ENCODE measurements at places on chromosomes 16 and 17. TPM values are rescaled to one million over a fixed set of nuclear protein-coding genes. Genes with fewer than 3 reads are reported as not detected.
A peak's percentile ranks its signal among the peaks of the same experiment; 100 is the strongest.

The LRRC37A gene
- 3.3 TPM for total RNA-seq

The TP53TG3F gene
- total RNA-seq: not detected

The RHBDF1 gene
- total RNA-seq: 30.4 TPM

The CNTNAP4 gene
- total RNA-seq: 1.3 TPM

The TP53TG3C gene
- total RNA-seq: not detected

The KCNJ2 gene
- total RNA-seq: 2.9 TPM

The KIFC3 gene
- 87.9 TPM for total RNA-seq

The HEATR9 gene
- 0.29 TPM for total RNA-seq

The TSNAXIP1 gene
- total RNA-seq: 25.7 TPM

The LPO gene
- not detected for total RNA-seq

The CSH2 gene
- total RNA-seq: not detected

GRCh38 chr17:50501054-50501453 lies 7.2 kb upstream of the MYCBPAP start:
- peak; percentile 47 for DNase-seq

DNA sequence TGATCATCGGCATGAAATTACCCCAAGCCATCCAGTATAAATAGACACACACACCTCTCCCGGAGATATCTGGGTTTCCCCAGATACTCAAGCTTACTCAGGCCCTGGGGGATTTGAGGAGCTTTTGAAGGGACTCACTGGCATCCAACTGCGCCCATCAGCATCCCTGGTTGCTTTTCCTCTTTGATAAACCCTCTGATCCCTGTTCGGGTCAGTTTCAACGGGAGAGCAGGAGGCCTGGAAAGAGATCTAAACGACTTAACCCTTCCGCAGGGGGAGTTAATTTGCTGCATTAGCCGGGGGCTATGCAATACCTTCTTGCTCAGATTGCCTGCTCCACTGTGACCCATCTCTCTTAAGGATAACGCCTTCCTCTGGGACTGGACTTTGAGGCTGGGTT lies 76.6 kb downstream of the MAF start:
- no peak for DNase-seq

DNA sequence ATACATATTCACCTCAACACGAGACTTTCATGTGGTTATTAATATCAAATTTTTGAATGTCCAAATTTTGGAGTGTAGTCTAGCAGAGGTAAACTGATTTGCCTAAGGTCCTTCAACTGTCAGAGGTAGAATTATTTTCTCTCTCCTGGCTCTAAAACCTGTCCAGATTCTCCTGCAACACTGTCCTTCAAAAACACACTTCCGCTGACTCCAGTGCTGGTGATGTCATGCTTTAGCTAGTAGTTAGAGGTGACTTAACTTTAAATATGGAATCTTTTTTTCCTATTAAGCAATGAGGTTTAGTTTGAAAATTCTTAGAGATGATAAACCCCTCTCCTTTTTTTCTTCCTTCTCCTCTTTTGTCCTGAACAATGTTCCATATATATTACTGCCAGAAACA lies 10.8 kb upstream of the CBLN1 start:
- DNase-seq: no peak

GRCh38 chr16:81796583-81797346 lies 17.7 kb downstream of the PLCG2 start:
- DNase-seq: no peak

DNA sequence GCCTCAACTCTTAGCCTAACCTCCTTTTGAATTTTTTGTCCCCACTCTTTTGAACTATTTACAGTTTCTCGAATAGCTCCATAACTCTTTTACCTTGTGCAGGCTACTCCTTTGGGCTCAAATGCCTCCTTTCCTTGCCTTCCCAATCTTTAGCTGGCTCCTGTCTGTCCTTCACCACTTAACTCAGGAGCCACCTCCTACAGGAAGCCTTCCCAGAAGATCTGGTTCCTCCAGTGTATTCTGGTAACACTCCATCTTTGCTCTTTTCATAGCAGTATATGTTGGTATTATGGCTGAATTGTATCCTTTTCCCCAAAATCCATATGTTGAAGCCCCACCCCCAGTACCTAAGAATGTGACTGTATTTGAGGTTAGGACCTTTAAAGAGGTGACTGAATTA lies 9.0 kb upstream of the GRB2 start:
- no peak for DNase-seq

- no peak for DNase-seq
Measured at GRCh38 chr17:64384253-64385186, 6.1 kb downstream of the PECAM1 start.

GRCh38 chr16:51382211-51382610 lies 231.1 kb upstream of the SALL1 start:
- DNase-seq: no peak

- peak; percentile 27 for DNase-seq
Measured at GRCh38 chr17:43927060-43927864, 15.0 kb downstream of the PPY start.

DNA sequence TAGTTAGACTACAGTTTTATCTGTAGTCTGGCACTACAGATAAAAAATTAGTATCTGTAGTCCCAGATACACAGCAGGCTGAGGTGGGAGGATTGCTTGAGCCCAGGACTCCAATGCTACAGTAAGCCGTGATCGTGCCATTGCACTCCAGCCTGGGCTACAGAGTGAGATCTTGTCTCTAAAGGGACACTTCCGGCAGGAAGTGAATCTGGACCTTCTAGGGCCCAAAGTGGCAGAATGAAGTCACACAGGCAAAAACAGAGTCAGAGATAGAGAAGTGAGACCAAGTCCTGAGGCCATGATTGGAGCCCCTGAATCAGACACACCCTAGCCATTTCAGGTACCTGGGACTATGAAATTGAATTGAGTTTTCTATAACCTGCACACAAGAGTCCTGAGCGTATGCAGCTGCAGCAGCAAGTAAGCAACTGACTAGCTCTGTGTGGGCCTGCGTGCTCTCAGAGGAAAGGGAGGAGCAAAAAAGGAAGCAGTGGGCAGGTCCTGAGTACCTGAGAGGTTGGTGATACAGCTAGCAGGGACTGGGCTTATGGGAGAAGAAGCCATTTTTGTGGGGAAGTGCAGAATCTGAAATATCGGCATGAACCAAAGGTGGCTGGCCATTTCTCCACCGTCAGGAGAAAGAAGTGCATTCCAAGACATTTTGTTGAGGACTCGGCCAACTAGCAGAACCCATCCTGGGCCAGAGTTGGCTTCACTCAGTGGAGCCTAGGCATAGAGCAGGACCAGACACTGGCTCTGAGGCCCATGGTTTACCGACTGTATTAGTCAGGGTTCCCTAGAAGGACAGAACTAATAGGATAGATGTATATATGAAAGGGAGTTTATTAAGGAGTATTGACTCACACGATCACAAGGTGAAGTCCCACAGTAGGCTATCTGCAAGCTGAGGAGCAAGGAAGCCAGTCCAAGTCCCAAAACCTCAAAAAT lies 27.2 kb upstream of the BRD7 start:
- DNase-seq: no peak

DNA sequence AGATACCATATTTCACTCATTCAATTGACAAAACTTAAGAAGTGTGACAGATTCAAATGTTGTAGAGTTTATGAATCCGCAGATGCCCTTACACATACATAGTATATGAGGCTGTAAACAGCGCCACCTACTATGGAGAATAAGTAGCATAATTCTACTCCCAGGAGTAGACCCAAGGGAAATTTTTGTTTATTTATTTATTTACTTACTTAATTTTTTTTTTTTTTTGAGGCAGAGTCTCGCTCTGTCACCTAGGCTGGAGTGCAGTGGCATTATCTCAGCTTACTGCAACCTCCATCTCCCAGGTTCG lies 35.5 kb downstream of the GAN start:
- no peak for DNase-seq

- DNase-seq: no peak
Measured at GRCh38 chr16:66857437-66857836, 13.2 kb downstream of the CA7 start.

DNA sequence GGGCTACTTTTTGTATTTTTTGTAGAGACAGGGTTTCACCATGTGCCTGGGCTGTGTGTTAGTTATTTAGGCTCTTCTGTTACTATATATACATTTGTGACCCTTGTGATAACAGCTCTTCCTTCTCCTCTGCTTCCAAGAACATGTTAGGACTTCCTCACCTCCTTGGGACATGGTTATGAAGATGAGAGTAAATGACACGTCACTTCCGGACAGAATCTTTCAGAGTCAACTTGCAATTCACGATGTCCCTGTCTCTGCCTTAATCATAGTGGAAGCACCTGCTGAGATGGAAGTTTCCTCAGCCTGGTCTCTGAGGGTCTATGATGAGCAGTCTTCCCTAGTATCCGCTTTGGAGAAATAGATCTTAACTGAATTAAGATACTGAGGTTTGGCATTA lies 42.9 kb downstream of the CCDC42 start:
- no peak for DNase-seq

DNA sequence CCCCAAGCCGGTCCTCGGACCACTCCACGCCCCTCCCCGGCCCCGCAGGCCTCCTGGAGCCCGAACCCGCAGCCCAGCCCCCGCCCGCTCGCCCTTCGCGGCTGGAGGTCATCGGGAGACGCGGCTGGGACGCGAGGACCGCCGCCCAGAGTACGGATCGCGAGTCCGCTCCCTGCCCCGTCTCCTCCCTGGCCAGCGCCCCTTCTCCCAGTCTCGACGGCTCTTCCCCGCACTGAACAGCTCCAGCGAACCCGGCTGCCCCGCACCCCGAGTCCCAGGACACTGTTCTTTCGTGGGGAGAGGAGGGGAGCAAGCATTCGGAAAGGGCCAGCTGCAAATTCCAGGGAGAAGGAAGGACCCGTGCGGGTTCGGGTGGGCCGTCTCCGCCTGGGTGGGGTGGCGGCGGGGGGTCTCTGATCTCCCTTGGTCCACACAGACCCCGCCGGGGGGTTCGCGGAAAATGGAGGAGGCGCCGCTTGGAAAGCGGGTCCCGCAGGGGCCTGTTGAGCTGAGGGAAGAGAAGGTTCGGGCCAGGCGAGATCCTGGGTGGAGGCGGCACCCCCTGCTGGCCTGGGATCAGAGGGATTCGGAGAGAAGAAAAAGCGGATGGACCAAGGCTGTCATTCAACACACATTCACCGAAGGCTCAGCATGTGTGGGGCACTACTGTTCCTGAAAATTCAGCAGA lies 632 bp upstream of the RTN4RL1 start:
- peak; percentile 89 for DNase-seq

DNA sequence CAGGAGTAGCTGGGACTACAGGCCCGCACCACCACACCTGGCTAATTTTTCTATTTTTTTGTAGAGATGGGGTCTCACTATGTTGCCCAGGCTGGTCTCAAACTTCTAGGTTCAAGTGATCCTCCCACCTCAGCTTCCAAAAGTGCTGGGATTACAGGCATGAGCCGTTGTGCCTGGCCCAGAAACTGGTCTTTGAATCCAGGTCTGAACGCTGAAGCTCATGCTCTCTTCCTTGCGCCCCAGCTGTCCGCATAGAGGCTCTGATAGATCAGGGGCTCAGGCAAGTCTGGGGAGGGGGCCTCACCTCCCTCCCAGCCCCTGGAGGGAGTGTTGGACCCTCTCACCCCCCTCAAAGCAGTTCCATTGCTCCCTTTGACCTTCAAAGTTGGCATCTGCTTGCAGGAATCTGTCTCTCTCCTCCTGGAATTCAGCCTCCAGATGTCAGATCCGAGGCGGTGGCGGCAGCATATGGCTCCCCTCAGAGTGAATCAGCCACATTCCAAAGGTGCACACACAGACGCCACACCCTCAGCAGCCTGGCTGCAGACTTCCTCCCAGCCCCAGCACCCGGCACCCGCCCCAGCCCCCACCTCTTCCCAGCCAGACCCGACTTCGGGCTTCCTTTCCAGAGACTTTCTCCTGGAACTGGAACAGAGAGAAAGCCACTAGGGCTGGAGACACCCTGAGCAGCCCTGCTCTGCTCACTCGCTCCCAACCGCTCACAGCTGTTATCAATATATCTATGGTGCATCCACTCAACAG lies 16.9 kb upstream of the GLIS2 start:
- peak; percentile 83 for DNase-seq

DNA sequence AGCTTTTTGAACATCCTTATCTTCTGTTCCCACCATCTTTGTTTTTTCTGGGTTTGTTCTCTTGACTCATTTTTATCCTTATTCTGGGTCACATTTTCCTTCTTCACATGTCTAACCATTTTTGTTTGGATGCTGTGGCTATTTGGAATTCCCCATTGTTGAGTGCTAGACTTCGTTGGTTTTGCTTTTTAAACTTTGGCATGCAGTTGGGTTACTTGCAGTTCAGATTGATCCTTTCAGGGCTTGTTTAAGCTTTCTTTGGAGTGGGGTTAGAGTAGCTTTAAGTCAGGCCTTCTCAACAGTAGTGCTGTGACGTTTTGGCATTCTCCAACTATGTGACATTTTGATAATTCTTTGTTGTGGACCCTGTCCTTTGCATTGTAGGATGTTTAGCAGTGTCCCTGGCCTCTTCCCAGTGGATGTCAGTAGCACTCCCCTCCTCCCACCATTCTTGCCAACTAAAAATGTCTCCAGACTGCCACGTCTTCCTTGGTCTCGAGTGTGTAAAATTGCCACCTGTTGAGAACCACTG lies 21.1 kb downstream of the PRMT7 start:
- no peak for DNase-seq

GRCh38 chr17:6567528-6568183 lies 11.3 kb upstream of the PITPNM3 start:
- peak; percentile 50 for DNase-seq

DNA sequence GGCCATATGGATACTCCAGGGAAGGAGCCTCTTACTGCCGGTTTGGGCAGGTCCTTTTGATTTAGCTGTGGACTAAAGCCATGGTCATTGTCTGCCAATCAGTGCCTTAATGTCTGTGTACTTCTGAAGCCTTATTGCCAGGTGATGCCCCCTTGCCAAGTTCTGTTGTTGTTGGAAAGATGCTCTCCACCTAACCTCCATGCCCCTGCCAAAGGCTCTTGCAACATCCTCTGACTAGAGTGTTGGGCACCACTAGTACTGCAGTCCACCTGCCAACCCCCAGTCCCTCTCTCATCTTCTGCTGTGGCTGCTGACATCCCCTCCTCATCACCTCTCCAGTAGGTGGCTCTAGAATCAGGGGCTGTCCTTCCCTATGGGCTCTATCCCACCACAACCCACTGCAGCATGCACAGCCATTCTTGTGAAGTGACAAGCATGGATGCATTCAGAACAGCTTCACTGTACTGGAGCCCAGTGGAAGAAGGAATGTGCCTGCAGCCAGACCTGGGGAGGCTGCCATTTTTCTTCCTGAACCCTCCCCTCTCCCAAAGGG lies 375.3 kb upstream of the CDH5 start:
- no peak for DNase-seq

- peak; percentile 96 for DNase-seq
Measured at GRCh38 chr16:16021988-16022682, 72.7 kb downstream of the ABCC1 start.

- peak; percentile 41 for DNase-seq
Measured at GRCh38 chr17:57948555-57949420, 6.4 kb downstream of the CUEDC1 start.

GRCh38 chr16:75043175-75043895 lies 44.5 kb downstream of the ZNRF1 start:
- DNase-seq: no peak

GRCh38 chr17:62713086-62713881 lies 85.8 kb downstream of the MRC2 start:
- no peak for DNase-seq

GRCh38 chr16:87924811-87925670 lies 11.3 kb downstream of the CA5A start:
- peak; percentile 82 for DNase-seq
